ENCODE measurements at places on chromosomes 6 and 20.

GRCh38 chr6:67952948-67953347, 682.1 kb upstream of the ADGRB3 start:
- DNase-seq = no peak

DNA sequence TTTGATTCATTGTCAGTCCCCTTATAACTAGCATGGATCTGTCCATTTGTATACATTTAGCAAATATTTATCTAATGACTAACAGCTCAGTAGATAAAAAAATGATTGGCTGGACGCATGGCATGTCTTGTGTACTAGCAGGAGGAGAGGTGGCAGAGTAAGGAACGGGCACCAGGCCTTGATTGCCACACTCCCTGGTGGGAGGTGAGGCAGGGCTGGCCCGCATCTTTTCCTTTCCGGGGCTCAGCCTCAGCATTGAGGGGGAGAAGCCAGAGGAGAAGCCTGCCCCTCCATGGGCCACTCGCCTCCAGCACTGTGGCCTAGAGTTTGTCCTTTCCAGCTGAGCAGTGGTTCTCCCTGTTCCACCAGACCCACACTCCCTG, 84.9 kb upstream of the TMEM181 start:
- DNase-seq = peak; percentile 18

GRCh38 chr6:12593771-12594529, 122.6 kb upstream of the PHACTR1 start:
- no peak for DNase-seq

- DNase-seq = no peak
Measured at GRCh38 chr6:82025271-82025670, 222.3 kb downstream of the IBTK start.

DNA sequence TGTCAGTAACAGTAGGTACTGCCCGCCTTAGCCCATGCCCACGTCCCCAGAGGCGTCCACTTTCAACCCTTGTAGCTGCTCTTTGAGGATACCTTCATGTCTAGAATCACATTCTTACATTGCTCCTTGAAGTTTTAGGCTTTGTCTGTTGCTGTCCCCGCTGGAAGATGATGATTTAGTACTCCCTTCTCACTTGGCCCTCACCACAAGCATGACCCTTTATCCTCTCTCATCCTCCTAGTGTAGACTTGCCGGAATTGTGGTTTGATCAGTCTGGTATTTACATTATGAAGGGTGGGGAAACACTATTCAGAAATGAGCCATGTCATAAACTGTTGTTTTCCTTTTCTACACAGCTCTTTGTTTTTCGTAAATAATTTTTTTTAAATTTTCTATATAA, 87.4 kb downstream of the ARID1B start:
- no peak for DNase-seq

DNA sequence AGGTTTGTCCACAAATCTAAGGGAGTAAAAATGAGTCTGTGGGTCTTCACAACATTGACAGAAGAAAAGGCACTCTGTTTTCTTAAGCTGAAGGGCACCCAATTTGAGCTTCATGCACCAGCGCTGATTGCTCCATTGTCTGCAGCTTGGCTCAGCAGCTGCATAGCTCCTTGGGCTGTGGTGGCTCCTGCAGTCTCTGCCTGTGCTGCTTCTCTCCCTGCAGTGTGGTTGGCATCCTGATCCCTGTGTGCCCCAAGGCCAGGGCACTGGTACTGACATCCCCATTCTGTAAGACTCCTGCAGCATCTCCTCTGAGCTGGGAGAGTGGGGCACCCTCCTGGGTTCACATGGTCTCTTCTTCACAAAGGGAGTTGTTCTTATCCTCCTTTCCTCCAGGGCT, 83.2 kb upstream of the B3GAT2 start:
- DNase-seq = peak; percentile 44

GRCh38 chr6:128361378-128361777, 159.0 kb downstream of the PTPRK start:
- no peak for DNase-seq

GRCh38 chr6:112744827-112745226, 397.7 kb downstream of the RFPL4B start:
- no peak for DNase-seq

DNA sequence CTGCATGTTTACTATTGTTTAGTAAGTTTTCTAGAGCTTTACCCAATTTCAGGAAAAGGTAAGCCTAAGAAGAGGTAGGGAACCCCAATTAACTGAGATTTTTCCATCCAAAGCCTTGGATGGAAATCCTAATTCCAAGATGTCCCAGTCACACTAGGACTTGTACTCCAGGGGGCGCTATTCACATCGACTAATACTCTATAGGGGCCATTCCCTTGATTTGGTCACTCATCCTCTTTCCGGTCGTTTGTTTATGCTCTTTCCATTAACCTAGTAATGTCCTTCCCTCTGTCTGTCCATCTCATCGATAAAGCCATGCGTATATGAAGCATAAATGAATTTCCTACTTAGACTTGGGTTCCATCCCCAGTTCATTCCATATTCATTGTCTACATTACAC, 80.8 kb upstream of the FUCA2 start:
- DNase-seq = no peak

DNA sequence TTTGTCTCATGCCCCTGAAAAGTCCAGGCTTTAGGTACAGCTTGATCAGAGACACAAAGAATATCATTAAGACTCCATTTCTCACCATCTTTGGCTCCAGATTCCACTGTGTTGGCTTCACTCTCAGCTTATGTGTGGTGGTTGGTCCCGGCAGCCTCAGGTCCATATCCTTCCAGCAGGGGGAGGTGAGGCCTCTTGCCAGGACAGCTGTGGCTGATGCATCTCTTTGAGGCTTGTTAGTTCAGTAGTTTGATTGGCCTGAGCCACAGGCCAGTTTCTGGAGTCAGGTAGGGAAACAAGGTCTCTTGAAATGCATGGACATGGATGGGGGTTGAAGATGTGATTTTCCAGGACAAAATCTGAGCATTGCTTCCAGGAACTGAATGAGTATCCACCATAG, 62.4 kb downstream of the JAG1 start:
- DNase-seq = no peak

- DNase-seq = no peak
Measured at GRCh38 chr6:127775371-127775770, 125.5 kb downstream of the THEMIS start.

DNA sequence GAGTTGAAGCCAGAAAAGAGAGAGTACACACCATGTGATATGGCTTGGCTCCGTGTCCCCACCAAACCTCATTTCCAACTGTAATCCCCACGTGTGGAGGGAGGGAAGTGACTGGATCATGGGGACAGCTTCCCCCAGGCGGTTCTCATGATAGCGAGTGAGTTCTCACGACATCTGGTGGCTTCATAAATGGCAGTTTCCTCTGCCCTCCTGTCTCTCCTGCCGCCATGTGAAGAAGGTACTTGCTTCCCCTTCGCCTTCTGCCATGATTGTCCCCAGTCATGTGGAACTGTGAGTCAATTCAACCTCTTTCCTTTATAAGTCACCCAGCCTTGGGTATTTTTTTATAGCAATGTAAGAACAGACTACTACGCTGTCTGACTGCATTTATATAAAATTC, 40.3 kb downstream of the TAF4 start:
- no peak for DNase-seq

DNA sequence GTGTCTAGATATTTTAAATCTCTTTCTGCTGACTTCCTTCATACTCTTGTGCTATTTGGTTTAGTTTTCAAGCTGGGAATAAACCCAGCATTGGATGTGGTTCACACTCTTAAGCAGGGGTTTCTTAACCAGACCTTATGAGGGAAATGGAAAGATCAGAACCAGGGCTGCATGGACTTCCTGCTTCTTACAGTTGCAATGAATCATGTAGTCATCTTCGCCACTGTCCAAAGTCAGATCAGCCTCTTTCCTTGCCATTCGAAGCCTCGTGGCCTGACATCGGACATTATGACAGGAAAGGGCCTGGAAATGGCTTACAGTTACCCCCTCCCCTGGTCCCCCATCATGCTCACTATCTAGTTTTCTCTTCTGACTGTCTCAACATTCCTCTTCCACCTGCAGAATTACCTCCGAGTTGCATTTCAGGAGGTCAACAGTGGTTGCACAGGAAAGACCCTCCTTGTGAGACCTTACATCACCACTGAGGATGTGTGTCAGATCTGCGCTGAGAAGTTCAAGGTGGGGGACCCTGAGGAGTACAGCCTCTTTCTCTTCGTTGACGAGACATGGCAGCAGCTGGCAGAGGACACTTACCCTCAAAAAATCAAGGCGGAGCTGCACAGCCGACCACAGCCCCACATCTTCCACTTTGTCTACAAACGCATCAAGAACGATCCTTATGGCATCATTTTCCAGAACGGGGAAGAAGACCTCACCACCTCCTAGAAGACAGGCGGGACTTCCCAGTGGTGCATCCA, 16.8 kb upstream of the NAA20 start:
- DNase-seq = no peak

DNA sequence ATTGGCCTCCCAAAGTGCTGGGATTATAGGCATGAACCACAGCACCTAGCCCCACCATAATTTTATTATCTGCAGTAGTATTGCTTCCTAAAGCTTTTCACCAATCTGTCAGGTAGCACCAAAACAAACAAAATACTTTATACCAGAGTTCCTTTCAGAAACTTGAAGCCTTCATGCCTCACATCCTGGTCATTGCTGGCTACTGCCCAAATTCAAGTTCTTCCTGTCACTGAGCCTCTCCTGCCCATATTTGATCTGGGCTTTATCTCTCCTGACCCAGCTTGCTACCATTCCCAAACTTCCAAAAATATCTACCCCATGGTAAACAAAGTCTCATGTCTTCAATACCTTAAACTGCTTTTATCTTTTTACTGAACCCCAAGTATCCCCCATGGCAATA, 34.9 kb upstream of the DST start:
- no peak for DNase-seq

Measured in COR-L47 (cell line).